ENCODE measurements at places on chromosomes 2 and 18.

DNA sequence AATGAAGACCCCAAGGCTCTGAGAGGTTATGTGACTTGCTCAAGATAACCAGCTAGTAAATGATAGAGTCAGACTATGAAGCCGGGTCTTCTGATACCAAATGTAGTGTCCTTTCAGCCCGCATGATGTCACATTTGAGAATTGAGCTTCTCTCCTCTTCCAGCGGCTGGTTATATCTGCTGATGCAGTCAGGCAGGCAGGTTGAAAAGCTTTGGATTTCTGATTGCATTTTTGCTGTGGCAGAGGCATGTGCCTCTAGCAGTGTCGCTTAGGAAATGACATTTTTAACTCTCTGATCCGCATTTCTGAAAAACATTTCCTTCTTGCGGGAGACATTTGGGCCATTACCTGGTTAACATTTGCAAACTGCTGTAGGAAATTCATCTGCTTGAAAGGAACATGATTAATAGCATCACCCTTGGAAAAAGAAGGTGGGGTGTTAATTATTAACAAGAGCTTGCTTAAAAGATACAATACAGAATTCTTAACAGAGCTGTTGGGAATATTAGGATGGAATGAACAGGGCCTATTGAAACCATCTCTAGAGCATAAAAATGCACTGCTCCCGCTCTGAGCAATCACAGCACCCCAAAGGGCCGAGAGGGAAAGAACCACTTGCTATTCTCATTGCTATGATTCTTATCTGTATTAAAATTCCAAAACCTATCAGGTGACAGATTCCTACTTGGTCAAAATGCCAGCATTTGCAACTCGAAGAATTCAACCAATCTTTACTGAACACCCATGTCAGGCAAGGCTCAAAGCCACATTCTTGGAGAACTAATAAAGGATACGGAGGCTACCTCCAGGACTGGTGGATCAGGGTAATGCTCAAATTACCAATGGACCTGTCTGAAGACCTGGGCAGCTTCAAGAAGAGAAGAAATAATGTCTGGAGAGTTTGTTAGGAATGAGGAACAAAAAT lies 25.9 kb downstream of the MRO start:
- no peak overlapping the region for H3K27ac ChIP-seq
- H3K36me3 ChIP-seq: no peaks in the 10 kb centered on the region
- H3K4me1 ChIP-seq: no peaks in the 10 kb centered on the region

DNA sequence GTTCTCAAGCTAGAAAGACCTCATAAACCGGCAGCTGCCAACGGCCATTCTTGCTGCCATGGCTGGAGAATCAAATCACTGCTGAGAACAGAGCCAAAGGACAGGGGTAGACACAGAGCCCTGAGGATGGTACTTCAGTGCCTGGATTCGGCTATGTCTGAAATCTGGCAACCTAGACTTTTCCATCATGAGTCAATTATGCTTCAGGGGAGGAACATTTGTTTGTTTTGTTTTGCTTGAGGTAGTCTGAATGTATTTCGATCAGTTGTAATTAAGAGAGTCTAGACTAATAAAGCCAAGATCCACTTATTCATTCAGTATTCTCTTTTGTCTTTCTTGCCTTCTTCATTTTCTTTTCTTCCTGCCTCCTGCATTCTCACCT lies 122.8 kb upstream of the SH3BP4 start:
- no peaks in the 10 kb centered on the region for H3K27me3 ChIP-seq
- H3K36me3 ChIP-seq: no peaks in the 10 kb centered on the region
- H3K27ac ChIP-seq: no peak overlapping the region

DNA sequence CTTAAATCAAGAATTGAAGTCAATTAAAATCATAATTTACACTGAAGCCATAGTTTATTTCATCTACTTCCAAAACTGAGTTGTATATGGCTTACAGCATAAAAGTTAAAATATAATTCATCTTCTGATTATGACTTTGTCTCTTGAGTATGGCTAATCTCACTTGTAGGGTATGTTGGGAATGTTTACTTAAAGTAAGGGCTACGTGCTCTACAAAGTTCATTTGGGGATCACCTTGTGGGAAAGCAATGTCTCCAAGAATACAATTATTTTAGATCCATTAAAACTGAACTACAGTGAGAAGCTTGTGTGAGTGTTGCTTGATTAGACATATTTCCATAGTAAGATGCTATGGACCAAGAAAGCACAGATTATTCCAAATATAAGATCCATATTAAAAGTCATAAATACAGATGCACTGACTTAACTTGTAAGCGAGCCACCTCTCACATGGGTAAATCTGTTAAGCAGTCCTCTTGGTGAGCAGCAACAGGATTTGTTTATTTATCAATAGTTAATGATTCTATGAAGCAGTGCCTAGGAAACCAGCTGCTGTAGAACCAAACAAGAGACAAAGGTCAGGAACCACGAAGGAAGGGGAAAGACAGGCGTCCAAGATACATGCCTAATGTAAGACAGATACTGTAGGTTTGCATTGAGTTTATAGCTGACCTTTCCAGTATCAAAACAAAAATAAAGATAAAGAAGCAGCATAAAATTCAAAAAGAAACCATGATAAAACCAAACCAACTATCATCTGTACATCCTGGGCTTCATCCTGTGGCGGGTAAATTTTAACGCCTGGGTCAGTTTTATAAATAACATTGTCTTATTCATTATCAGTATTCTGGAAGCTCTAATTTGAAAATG lies 24.8 kb downstream of the DSG4 start:
- no peak overlapping the region for H3K27ac ChIP-seq
- no peaks in the 10 kb centered on the region for H3K36me3 ChIP-seq
- no peak for DNase-seq

DNA sequence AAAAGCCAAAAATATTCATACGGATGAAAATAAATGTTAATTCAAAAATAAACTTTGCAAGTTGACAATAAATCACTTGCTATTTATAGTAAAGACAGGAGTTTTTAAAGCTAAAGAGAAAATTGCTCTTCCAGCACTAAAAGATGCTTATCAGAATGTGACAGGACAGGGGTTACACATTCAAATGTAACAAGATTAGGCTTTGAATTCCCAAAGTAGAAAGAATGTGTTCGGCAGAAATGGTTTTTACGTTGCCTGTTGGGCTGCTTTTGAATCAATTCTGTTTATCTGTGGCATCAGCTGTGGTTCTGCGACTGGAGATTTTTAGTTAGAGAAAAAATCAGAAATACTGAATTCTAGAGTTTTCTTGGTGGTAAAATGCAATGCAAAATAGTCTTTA lies 669.4 kb downstream of the CPS1 start:
- no peak overlapping the region for H3K4me3 ChIP-seq
- H3K4me1 ChIP-seq: no peaks in the 10 kb centered on the region
- no peak for DNase-seq
- no peaks in the 10 kb centered on the region for H3K36me3 ChIP-seq

- no peak overlapping the region for H3K4me3 ChIP-seq
- H3K27ac ChIP-seq: no peak overlapping the region
- H3K27me3 ChIP-seq: no peaks in the 10 kb centered on the region
- no peak for DNase-seq
- peaks cover 26% of the 10 kb centered on the region for H3K4me1 ChIP-seq
These were observed 39.1 kb downstream of the MRPS5 start for GRCh38 chr2:95082477-95082876.

GRCh38 chr18:76656925-76657827 lies 162.1 kb upstream of the ZNF516 start:
- no peaks in the 10 kb centered on the region for H3K36me3 ChIP-seq
- DNase-seq: no peak
- peaks cover 16% of the 10 kb centered on the region for H3K4me1 ChIP-seq

DNA sequence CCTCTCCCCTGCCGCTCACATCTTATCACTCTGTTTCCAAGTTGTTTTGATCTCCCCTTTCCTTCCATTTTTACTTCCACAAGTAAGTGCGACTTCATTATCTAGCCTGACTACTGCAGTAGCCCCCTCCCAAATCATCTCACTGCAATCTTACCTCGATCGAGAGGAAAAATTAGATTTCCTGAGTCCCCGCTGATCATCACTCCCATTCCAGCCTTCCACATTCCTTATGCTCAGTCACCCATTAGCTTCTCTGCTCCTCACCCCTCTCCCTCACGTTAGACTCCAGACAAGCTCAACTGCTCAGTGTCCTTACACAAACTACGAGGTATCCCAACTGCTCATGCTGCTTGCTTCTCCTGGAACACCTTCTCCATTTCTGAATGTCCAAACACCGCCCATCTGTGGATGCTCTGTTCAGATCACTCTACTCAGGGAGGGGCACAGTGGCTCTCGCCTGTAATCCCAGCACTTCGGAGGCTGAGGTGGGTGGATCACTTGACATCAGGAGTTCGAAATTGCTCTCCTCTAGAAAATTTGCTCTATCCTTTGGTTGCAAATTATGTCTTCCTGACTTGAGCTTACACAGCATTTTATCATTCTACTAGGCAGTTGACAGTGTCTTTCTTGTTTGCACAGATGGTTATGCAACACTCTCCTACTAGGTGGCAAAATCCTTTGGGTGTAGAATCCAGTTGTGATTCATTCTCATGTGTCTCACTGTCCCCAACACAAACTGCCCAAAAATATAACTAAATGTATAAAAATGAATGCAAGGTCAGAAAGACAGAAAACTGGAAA lies 96.5 kb downstream of the INO80D start:
- H3K27ac ChIP-seq: no peak overlapping the region

DNA sequence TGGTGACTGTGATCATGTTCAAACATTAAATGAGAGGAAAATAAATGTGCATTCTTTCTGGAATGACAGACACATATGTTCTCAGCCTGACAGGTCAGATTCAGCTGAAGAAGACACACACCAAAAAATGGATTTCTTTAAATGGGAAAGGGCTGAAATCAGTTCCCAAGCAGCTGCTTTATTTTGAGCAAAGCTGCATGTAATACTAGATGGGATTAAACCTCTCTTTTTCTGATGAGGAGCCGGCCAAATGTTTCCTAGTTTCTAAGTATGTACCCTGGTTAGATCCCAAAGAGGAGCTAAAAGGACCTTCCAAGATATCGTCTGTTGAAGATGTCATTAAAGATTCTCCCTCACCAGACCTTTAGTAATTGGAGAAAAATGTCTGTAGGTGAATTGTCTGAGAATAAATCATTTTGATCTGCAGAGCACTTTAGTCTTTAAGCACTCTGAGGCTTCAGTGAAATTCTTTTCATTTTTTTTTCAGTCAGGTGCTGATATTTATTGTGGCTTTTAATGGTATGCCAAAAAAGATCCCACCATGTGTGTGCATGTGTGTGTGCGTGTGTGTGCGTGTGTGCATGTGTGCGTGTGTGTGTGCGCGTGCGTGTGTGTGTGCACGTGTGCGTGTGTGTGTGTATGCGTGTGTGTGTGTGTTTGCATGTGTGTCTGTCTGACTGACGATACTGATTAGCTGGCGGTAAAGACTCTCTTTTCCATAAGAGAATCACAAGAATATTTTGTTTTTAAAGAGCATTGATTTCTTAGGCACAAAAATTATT lies 175.8 kb downstream of the IRS1 start:
- no peak for DNase-seq
- no peak overlapping the region for H3K27ac ChIP-seq
- H3K4me1 ChIP-seq: no peaks in the 10 kb centered on the region
- H3K36me3 ChIP-seq: no peaks in the 10 kb centered on the region
- H3K27me3 ChIP-seq: peaks cover 6% of the 10 kb centered on the region

- H3K27me3 ChIP-seq: no peaks in the 10 kb centered on the region
- H3K36me3 ChIP-seq: no peaks in the 10 kb centered on the region
- H3K27ac ChIP-seq: no peak overlapping the region
- H3K4me1 ChIP-seq: no peaks in the 10 kb centered on the region
These were observed 142.6 kb upstream of the LGALSL start for GRCh38 chr2:64311191-64311910.

DNA sequence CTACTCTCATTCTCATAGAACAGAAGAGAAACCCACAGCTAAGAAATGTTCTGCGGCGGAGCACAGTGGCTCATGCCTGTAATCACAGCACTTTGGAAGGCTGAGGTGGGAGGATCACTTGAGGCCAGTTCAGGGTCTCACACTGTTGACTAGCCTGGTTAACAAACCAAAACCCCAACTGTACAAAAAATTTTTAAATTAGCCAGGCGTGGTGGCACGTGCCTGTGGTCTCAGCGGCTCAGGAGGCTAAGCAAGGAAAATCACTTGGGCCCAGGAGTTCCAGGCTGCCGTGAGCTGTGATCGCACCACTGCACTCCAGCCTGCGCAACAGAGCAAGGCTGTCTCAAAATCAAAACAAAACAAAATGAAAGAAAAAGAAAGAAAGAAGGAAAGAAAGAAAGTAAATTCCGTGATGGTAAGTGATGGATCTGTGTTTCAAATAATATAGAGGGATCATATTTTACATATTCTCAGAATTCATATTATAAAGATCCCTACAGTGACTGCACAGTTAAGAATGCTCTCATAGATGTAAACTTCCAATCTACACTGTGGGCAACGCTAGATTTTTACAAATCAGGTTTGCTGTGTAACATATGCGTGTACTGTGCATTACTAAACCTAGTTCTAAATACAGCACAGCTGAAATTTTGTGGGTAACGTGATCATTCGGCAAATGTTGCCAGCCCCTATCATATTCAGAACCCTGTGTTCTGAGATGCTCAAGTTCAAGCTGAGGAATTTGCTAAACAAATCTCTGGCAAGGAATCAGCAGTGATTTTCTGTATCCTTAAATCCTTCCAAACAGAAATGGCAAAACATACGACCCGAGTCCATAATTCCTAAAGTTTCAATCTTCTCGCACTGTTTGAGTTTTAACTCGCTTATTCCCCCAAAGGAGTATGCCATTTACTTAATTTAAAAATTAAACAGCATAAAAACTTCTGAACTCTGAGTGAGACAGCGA lies 1.2 kb upstream of the RAB12 start:
- no peaks in the 10 kb centered on the region for H3K27me3 ChIP-seq
- peaks cover 39% of the 10 kb centered on the region for H3K4me1 ChIP-seq
- H3K4me3 ChIP-seq: peak overlapping the region; percentile 78
- DNase-seq: peak; percentile 17
- H3K27ac ChIP-seq: peak overlapping the region; percentile 91

DNA sequence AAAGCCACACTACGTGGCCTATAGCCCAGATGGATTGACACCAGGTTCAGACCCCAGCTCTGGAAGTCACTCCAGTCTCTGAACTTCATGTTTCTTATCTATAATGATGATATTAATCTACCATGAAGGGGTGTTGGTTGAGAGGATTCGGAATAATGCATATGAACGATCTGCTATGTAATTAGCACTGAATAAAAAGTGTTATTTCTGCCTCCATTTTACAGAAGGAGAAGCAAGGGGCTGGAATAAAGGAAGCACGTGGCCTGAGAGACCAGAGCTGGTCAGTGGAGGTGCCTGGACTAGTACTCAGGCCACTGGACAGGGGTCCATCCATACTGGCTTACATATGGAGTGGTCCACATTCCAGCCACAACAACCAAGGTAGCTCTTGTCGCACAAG lies 166.5 kb upstream of the MYCN start:
- H3K4me3 ChIP-seq: no peak overlapping the region
- DNase-seq: no peak
- H3K27ac ChIP-seq: no peak overlapping the region

DNA sequence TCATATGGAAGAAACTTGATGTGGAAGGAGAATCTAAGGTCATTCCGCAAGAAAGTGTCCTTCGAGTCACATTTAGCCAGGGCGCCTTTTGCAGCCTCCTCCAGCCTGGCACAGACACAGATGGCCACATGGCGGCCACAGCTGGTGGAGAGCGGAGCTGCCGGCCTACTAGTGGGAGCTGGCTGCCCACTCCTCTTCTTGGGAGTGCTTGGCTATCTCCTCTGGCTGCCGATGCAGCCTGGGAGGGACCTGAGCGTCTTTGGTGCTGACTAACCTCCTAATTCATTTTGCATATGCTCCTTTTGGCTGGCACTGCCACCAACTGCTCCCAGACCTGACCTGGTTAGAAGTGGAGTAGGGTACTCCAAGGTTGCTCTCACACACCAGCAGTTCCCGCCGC lies 199.3 kb upstream of the MYT1L start:
- H3K36me3 ChIP-seq: no peaks in the 10 kb centered on the region
- no peak for DNase-seq
- no peak overlapping the region for H3K4me3 ChIP-seq

All from activated CD4-positive, alpha-beta T cell treated with anti-CD3 and anti-CD28 coated beads for 36 hours (primary cell).